ENCODE measurements at places on chromosomes 4 and X.

DNA sequence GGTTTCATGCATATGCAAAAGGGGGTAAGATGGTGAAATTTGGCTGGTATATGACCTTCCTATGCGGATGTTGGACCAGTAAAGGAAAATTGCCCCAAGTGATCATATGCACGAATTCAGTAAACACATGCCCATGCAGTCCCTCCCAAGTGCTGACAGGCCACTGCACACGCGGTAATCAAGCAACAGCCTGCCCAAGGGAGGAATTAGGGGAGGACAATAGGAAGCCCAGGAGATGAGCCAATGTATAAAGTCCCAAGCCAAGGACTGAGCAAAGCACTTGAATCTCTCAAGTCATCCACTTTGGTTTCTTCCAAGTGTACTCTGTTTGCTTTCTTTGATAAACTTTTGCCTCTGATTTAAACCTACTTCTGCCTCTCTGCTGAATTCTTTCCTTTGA, 21.1 kb downstream of the MAGEB16 start:
- no peak for DNase-seq

DNA sequence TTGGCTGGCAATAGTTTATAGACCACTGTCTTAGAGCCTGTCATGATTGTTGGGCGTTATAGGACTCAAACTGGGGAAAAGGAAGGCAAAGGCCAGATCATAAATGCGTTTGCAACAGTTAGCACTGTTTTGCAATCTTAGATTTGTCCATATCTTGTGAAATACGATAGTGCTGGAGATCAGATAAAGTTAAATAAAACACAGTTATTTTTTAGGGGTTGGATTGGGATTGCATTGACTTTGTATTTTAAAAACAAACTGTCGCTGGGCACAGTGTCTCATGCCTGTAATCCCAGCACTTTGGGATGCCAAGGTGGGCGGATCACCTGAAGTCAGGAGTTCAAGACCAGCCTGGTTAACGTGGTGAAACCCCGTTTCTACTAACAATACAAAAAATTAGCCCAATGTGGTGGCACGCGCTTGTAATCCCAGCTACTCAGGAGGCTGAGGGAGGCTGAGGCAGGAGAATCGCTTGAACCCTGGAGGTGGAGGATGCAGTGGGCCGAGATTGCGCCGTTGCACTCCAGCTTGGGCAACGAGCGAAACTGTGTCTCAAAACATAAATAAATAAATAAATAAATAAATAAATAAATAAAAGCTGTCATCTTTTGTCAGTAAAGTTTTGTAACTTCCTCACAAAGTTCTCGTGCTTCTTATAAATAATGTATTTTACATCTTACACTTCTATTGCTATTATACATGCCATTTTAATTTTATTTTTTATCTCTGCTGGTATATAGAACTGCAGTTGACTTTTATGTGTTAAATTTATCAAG, 117.2 kb downstream of the KDM6A start:
- DNase-seq: no peak

DNA sequence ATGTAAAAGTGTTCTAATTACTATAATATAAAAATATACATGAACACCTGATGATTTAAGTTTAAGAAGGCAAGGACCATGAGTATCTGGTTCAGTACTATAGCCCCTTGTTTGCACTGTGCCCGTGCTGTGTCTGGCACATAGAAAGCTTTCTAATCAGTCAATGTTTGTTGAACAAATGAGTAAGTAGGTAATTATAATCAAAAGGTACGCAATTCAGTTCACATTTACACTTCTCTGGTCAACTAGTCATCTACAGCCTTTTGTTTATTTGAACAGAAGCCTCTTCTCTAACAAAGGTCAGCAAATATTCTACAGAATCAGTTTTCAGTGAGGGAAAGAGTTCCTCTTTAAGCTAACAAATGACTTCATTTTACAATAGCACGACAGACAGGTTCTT, 523.3 kb downstream of the SMARCA1 start:
- no peak for DNase-seq

- DNase-seq: no peak
Observed at GRCh38 chr4:42460043-42460442, 62.8 kb downstream of the SHISA3 start.

DNA sequence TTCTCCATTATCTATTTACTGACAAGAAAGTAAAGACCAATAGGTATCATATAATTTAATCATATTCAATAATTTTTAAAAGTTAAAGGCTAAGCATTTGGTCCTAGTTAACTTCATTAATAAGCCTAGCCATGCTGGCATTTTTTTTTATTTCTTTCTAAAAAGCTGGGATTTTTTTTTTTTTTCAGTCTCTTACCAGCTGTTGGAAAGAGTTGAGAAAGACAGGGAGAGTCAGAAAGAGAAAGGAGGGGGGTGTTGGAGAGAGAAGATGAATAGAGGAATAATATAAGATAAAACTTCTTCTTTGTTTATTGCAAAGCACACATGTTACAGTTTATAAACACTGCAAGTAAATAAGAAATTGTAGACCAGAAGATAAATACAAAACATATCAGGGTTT, 5.9 kb upstream of the NR3C2 start:
- no peak for DNase-seq

DNA sequence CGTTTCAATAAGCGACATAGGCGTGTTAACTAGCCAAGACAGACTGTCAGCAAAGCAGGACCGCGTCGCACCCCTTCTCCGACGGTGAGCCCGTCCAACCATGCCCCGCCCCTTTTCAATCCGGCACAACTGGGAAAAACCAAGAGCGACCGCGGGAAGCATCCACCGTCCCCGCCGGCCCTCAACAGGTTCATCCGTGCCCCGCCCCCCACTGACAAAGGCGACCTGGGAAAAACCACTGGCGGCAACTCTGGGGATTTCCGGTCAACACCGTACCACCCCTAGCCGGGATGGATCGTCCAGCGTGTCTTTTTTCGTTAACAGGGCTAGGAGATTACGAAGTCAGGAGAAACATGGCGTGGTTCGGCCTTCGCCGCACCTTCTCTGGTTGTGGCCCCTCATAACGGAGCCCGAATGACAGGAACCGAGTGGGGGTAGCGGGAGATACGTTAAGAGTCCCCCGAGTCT, 377 bp downstream of the TIMM17B start:
- DNase-seq: no peak

All from fibroblast of skin of left quadriceps (primary cell).